ENCODE measurements at places on chromosomes 7 and 10.
A peak's percentile ranks its signal among the peaks of the same experiment; 100 is the strongest.

DNA sequence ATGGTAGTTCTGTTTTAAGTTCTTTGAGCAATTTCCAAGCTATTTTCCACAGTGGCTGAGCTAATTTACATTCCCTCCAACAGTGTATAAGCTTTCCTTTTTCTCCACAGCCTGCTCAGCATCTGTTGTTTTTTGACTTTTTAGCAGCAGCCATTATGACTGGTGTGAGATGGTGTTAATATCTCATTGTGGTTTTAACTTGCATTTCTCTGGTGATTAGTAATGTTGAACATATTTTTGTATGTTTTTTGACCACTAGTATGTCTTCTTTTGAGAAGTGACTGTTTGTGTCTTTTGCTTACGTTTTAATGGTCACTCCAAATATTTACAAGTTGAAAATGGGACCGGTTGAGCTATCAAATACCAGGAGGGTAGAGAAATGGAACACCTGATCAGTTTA is 20.4 kb downstream of the GNG11 start:
- no peak for DNase-seq

- peak; percentile 51 for DNase-seq
These were observed 179.3 kb downstream of the TFEC start for GRCh38 chr7:115851291-115851690.

DNA sequence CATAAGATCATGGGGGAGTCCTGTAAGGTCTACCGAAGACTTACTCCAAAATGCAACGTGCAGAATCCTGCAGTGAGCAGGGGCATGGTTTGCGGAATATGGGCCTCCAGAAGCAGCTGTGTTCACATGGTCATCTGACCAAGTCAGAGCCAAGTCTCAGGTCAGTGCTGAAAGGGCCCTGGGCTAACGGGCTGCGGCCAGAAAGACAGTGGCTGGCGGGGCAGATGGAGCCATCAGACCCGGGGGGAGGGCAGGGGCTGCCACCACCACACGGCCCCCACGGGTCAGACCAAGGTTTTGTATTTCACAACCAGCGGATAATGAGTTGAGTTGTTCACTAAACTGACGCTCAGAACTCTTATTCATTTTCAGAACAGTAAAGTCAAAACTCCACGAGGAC is 522.3 kb downstream of the PTPRN2 start:
- DNase-seq = no peak

DNA sequence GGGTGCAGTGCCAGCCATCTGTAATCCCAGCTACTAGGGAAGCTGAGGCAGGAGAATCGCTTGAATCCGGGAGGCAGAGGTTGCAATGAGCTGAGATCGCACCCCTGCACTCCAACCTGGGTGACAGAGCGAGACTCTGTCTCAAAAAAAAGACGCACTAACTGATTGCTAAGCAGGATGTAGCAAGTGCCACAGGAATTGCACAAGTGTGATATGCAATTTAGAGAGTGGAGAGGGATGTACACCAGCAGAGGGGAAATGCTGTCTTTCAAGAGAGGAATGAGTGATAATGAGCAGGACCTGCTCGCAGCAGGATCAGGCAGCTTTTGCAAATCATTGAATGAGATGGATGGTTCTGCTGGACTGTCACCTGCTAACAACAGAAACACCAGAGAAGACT is 13.3 kb upstream of the SLC16A12 start:
- no peak for DNase-seq

DNA sequence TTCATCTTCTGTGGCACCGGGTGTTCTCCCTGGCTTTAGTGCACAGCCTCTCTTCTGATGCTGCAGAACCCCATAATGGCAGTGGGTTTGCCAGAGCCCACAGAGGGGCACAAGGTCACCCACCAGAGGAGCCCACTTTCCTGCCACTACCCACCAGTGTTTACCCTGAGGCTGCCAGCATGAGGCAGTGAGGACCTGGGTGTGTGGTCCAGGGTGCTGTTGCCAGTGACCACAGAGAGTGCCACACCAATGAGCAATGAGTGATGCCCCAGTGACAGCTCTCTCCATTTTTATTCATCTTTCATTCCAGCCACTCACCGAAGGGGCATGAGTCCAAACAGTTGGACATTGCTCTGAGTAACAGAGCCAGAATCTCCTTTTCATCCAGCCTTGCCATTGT is 34.8 kb downstream of the MTURN start:
- no peak for DNase-seq

GRCh38 chr10:43249962-43250614 is 16.8 kb downstream of the RASGEF1A start:
- no peak for DNase-seq

DNA sequence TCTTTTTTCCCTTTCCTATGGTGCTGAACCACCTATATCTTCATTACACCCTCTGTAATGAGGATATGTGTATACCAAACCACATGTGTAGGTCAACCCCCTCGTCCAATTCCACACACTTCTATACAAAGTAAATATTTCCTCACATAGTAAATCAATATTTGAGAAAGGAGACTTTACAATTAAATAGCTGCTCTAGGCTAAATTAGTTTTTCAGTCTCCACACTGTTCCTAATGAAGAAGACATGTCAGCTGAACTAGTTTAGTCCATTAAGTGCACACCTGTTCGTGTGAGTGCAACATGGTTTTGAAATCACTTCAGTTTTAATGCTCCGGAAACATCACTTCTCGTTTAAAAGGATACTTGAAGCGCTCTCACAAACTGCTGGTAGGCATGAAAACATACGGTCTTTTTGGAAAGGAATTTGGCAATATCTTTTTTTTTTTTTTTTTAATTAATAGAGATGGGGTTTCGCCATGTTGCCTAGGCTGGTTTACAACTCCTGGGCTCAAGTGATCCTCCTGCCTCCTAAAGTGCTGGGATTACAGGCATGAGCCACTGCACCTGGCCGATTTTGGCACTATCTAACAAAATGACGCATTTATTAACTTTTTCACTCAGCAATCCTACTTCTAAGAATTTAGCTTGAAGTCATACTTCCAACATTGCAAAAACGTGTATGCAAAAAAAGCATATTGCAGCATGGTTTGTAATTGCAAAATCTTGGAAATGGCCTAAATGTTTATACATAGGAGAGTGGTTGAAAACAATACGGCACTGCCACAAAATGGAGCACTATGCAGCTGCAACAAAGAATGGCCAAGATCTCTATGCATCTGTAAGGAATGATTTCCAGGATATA is 2.1 kb upstream of the XRCC2 start:
- no peak for DNase-seq

DNA sequence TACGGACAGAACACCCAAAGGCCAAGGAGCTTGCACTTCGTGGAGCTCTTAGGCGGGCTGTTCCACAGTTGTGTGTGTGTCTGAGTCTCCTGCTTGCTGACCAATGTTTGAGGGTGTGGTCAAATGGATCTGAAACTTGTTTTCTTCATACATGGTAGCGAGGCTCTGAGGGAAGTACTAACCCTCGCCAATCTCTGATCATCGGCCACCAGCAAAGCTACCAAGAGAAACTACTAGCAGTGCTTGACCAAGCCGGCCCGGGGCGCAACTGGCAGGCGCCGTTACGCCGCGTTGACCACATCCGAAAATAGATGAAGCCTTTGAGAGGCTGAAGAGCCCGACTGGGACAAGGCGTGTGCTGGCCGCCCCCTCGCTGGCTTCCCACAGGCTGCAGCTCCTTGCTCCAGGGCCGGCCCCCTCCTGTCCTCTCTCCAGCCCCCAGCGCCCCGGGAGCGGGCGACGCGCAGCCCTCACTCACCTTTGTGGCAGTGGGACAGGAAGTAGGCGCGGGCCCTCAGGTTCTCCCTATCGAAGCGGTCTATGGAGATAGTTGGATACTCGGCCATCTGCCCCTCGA is 384 bp downstream of the DCLRE1C start:
- DNase-seq = peak; percentile 16

- DNase-seq = no peak
These were observed 103.4 kb upstream of the MDFIC start for GRCh38 chr7:114818501-114818900.

DNA sequence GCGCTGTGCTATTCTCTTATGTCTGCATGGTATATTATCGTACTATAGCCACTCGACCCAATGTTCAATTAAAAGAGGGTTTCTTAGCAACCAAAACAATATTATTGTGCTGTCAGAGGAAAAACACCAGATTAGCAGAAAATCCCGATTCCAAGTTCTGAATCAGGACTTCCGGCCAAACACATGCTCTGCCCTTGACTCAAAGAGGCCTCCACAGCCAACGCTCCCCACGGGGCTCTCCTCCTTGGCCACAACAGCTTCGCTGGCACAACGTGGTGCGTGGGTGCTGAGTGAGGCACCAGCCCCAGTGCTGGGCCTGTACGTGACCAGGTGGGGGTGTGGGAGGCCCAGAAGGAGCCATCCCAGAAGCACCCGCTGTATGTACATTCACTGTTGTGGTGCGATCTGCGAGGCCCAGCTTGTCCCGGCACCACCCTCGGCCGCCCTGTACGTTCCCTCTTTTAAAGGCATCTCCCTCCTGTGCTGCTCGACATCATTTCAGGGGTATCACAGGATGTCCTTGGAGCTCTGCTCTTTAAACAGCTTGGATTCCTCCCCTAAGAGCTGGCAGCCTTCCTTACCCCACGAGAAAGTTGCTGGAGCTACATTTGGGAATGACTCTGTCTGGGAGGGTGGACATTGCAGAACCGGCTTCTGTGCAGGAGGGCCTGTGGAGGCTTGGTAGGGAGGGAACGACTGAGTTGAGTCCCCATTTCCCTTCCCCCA is 736.2 kb downstream of the PARD3 start:
- DNase-seq = no peak

- DNase-seq = no peak
These were observed 113.8 kb downstream of the COL28A1 start for GRCh38 chr7:7421826-7422225.

- DNase-seq = no peak
These were observed 918.4 kb downstream of the SORCS3 start for GRCh38 chr10:105559333-105560097.

DNA sequence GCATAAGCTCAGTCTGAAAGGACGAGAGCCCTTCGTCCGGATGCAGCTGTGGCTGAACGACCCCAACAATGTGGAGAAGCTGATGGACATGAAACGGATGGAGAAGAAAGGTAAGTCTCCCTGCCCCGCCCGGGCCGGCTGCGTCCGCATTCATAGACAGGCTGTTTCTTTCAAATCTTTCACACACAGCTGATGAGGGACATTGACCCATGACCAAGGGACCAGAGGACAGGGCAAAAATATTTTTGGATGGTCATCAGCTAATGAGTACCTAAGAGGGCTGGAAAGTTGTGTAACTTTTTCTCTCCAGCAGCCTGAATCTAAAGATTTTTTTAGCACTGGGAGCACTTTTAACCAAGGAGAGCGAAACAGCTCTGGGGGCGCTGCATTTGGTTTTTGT is 52.5 kb upstream of the SH2B2 start:
- DNase-seq = no peak

DNA sequence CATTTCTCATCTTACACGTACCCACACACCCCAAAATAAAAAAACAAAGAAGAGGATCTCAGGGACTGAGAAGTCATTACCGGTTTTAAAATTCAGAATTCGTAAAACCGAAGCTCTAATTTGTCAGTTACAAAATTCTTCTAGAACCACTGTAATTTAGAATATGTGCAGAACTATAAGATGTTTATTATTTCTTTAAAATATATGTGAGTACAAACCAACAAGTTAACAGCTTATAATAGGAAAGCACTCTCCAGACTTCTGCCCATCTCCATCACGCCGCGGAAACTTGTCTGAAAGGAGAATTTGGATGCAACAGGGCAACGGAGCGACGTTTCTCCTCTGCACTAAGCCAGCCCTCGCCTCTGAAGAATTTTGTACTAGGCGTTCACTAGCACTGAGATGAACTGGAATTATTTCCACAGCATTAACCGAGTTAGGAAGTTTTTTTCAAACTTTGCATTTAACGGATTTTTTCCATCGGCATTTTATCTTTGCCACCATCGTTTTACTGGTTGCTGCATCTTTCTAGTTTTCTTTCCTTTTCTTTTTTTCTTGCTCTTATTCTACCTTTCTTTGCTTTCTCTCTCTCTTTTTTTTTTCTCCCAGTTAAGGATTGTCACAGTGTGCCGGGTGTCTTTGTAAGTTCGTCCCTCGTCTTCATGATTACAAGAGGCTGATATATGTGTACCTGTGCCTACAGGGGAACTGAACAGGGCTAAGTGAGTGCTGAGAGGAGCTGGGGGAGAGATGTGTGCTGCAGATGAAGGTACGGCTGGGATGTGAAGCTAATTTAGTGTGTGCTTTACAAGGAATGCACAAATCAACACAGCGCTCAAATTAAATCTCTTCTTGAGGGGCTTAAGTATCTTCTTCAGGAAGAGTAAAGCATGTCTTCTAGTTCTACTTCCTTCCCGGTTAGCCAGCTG is 295.9 kb upstream of the NFE2L3 start:
- DNase-seq = no peak

GRCh38 chr7:150804802-150805201 is 4.2 kb downstream of the TMEM176A start:
- DNase-seq = no peak

DNA sequence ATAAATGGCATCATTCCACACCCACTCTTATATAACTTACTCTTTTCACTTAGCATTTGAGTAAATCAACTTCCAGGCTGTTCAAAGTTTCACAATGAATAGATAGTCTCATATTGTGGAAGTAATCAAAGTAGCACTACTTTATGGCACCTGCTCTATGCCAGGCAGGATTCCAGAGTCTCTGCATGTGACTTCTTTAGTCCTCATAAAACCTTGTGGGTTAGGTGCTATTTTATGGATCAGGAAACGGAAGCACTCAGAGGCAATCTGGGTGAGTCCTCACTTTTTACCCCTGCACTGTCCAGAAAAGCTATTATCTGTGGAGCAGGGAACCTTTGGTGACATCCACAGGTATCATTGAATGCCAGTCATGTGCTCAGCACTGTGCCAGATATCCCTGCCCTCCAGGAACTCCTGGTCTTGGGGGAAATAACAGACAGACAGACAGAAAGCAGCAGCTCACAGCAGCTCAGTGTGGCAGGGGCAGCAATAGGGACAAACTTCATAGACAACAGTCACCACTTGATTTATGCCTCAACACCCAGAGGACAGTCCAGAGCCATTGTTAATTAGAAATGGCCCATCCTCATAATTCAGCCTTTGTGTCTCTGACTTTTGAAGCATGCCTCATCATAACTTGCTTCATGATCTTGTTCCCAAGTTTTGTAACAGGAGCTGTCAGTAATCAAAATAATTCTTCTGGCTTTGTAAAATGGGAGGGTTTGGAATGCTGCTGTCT is 160.6 kb downstream of the SEC23IP start:
- no peak for DNase-seq

DNA sequence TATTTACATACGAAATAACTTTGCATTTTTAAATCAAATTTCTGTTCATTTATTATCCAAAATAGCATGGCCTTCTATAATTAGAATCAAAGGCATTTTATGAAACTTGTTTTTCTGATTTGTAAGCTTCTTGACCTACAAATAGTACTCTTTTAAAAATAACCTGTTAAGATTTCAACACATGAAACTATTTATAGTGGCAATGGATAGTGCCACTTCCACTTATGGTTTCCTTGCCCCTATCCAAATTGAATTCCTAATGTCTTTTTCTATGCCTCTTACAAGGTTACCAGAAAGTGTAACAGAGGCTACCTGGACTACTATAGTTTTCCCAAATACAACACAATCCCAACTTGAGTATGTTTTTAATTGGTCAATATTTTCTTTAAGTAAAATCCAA is 263.5 kb downstream of the SEMA3D start:
- no peak for DNase-seq
